ENCODE measurements at places on chromosomes 3 and 15. TPM values are rescaled to one million over a fixed set of nuclear protein-coding genes. Genes with fewer than 3 reads are reported as not detected.

Gene IGDCC3
- not detected for total RNA-seq

Gene ZKSCAN7
- 4.8 TPM for total RNA-seq

Gene IP6K2
- 34.5 TPM for total RNA-seq

Gene KAT2B
- total RNA-seq: 12.1 TPM

Gene SERPINI1
- total RNA-seq: 7.6 TPM

Gene FANCD2OS
- not detected for total RNA-seq

Gene FBXO40
- not detected for total RNA-seq

Gene NXPE3
- total RNA-seq: 40.8 TPM

Gene TRH
- total RNA-seq: 0.20 TPM

Gene CCR8
- total RNA-seq: not detected

Gene NTRK3
- total RNA-seq: 1.5 TPM

Gene CCDC39
- not detected for total RNA-seq

Gene MCCC1
- 23.9 TPM for total RNA-seq

Gene ECE2
- 0.17 TPM for total RNA-seq

Gene SEMA3G
- total RNA-seq: 0.13 TPM

Gene LRRC49
- total RNA-seq: 10.4 TPM

Gene TM4SF18
- total RNA-seq: 0.07 TPM

Gene RHCG
- 0.07 TPM for total RNA-seq

All from smooth muscle cell of the pulmonary artery (primary cell).